ENCODE measurements at places on chromosomes 2 and 18.

- H3K27me3 ChIP-seq = no peaks in the 10 kb centered on the region
- H3K27ac ChIP-seq = no peak overlapping the region
- no peaks in the 10 kb centered on the region for H3K4me1 ChIP-seq
- no peak overlapping the region for H3K4me3 ChIP-seq
- peak; percentile 46 for DNase-seq
Observed at GRCh38 chr18:36284671-36285295, 12.7 kb upstream of the FHOD3 start.

DNA sequence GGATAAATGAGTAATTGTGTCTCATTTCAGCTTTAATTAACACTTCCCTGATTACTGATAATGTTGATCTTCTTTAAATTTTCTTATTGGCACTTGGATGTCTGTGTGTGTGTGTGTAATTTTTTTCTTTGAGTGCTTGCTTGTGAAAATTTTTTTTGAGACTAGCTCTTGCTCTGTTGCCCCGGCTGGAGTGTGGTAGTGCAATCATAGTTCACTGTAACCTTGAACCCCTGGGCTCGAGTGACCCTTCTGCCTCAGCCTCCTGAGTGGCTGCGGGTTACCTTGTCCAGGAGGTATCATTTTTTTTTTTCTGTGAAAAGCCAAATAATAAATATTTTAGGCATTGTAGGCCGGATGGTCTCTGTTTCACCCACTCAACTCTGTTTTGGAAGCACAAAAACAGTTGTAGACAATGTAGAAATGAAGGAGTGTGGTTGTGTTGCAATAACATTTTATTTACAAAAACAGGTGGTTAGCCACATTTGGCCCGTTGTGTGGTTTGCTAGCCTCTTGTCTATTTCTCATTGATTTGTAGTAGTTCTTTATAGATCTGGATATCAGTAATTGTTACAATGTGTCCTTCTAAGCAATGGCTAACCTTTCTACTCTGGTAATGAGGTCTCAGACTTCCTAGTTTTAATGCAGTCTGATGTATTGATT is 7.9 kb downstream of the IL1RL2 start:
- no peak overlapping the region for H3K27ac ChIP-seq
- H3K36me3 ChIP-seq = no peaks in the 10 kb centered on the region
- H3K27me3 ChIP-seq = no peaks in the 10 kb centered on the region
- DNase-seq = no peak
- H3K4me1 ChIP-seq = no peaks in the 10 kb centered on the region

DNA sequence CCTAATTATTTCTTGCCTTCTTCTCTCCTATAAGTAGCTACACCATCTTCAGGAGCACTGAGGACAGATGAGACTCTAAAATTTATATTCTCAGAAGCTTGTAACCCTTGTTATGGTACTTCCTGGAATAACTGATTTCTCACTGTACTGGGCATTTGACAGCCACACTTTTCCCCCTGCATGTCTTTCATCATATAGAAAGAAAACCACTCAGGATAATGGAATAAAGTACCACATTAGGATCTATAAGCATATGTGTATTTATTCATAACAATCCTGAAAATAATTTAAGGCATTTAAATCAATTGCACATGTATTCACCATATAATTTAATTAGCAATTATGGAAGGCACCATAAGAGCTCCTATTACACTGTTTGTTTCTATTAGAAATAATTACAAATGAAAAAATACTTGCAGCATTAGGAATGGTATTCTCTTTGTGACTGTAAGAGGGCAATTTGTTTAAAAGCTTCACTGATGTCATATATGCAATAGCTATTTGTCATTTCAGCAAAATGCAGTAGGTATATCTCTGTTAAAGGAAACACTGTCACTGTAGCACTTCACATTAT is 216.9 kb upstream of the FSHR start:
- H3K27me3 ChIP-seq = no peaks in the 10 kb centered on the region
- no peak overlapping the region for H3K27ac ChIP-seq
- no peak for DNase-seq
- no peak overlapping the region for H3K4me3 ChIP-seq

DNA sequence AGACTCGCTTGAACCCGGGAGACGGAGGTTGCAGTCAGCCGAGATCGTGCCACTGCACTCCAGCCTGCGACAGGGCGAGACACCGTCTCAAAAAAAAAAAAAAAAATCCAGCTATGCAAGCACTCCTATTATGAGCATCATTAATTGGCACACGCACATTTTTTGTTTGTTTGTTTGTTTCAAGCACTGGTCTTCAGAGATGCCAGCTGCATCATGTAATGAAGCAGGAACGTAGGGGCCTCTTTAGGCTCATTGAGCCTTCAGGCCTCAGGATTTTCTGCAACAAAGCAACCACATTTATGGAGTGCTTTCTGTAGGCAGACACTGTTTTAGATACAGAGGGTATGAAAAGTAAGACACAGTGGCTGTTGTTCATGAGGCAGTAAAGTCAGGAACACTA is 585.8 kb downstream of the CNTNAP5 start:
- no peak overlapping the region for H3K4me3 ChIP-seq
- no peak overlapping the region for H3K27ac ChIP-seq
- DNase-seq = no peak
- peaks cover 5% of the 10 kb centered on the region for H3K4me1 ChIP-seq

DNA sequence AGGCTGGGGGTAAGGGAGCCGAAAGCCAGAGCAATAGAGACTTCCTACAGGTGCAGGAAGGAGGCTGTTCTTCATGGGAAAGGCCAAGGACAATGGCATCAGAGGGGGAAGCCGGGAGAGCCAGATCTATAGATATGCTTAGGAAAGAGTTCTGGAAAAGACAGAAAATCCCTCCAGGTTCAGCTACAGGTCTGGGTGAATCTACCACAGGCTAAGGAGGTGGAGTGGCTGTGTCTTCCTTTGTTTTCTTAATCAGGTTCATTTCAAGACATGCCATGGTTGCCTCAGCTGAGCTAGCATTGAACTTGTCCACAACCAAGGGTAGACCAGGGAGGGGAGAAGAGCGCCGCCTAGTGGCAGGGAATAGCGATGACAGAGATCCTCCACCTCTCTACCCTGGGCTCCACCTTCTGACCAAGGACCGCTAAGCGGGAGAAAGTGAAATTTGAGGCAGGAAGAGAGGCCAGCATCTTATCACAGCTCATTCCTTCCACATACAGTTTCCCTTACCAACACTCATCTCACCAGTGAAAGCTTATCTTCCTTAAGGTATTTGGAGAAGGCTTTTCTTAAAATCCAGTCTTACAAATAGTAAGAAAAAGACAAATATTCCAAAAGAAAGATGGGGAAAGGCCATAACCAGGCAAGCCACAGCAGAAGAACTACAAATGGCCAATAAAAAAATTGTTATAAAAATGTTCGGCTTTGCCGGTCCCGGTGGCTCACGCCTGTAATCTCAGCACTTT is 74.2 kb downstream of the VIT start:
- H3K27me3 ChIP-seq = no peaks in the 10 kb centered on the region
- no peaks in the 10 kb centered on the region for H3K36me3 ChIP-seq
- no peak overlapping the region for H3K4me3 ChIP-seq
- no peak overlapping the region for H3K27ac ChIP-seq

- DNase-seq = peak; percentile 80
- H3K4me1 ChIP-seq = peaks cover 18% of the 10 kb centered on the region
- H3K36me3 ChIP-seq = peaks cover 26% of the 10 kb centered on the region
- peak overlapping the region; percentile 96 for H3K4me3 ChIP-seq
Observed at GRCh38 chr2:207766697-207767460, 2.8 kb downstream of the FZD5 start.

- peaks cover 24% of the 10 kb centered on the region for H3K36me3 ChIP-seq
- no peaks in the 10 kb centered on the region for H3K4me1 ChIP-seq
- H3K27me3 ChIP-seq = no peaks in the 10 kb centered on the region
- no peak overlapping the region for H3K27ac ChIP-seq
- no peak overlapping the region for H3K4me3 ChIP-seq
- DNase-seq = peak; percentile 79
Observed at GRCh38 chr2:240595381-240596079, 9.0 kb downstream of the CAPN10 start.

DNA sequence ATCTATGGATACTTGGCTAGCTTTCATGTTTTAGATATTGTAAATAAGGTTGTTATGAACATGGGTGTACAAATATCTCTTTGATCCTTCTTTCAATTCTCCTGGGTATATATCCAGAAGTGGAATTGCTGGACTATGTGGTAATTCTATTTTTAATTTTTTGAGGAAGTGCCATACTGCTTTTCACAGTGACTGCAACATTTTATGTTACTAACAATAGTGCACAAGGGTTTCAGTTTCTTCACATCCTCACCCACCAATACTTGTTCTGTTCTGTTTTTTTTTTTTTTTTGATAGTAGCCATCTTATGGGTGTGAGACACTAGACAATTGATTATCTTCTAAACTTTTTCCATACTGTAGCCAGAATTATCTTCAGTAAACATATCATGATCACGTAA is 17.3 kb upstream of the NEUROD1 start:
- no peaks in the 10 kb centered on the region for H3K27me3 ChIP-seq
- H3K4me3 ChIP-seq = no peak overlapping the region
- no peak overlapping the region for H3K27ac ChIP-seq
- no peaks in the 10 kb centered on the region for H3K4me1 ChIP-seq
- DNase-seq = no peak
- peaks cover 4% of the 10 kb centered on the region for H3K36me3 ChIP-seq

DNA sequence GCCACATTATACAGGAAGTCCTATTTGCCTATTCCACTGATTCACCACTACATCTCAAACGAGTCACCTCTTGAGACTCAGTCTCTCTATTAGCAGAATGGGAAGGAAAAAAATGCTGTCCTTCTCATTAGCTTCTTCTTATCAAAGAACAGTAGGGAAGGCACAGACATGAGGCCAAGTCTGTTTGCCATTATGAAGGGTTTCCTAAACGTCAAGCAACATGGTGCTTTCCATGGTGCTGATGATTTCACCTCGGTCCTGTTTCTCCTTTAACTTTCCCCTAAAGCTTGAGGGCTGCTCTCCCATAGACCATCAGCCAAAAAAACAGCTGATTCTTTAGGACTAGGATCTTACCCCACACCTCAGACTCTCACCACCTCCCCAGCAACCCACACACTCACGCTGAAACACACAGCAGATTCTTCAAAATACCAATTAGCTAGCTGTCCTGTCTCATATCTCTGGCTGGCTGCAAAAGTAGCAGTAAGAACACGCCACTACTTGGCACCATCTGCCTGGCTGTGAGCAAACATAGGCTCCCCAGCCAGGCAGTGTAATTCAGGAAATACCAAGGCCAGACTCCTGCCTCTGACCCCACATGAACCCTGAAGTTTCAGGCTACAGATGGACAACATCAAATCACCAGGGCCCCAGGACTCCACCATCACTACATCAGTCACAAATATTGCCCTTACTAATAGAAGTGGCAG is 30.5 kb downstream of the GALNT14 start:
- no peaks in the 10 kb centered on the region for H3K27me3 ChIP-seq
- no peak overlapping the region for H3K4me3 ChIP-seq
- no peaks in the 10 kb centered on the region for H3K36me3 ChIP-seq
- DNase-seq = no peak

DNA sequence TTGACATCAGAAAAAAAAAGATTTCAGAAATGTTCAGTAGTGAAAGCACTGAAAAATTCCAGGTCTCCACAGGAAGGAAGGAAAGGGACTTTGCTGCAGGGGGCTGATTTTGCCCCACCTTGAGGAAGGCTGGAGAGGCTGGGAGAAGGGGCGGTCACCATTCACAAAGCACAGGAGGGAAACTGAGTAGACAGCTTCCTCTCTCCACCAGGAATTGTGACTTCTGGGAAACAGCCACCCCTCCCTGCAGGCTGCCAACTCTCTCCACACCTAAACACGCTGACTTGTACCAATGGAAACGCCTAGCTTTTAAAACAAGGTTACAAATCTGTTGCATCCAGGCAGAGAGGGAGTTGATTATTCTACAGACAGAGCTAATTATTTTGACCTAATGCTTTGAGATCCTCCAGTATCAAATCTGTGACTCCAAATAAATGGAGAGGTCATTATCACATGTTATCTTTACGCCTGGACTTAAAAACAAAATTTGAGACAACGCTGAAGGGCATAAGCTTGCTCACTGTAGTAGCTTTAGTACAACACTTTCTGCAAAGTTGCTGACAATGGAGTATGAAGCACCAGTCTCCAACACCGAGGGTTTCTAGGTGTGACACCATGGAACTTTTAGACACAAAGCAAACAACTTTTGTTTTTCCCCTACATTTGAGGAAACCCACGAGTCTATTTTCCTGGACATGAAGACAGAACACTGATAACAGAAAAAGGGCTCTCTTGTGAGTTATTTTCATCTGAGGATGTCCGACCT is 42.7 kb downstream of the EPHA4 start:
- H3K4me3 ChIP-seq = no peak overlapping the region
- H3K27ac ChIP-seq = no peak overlapping the region
- peaks cover 5% of the 10 kb centered on the region for H3K4me1 ChIP-seq
- peaks cover 4% of the 10 kb centered on the region for H3K36me3 ChIP-seq
- no peak for DNase-seq

DNA sequence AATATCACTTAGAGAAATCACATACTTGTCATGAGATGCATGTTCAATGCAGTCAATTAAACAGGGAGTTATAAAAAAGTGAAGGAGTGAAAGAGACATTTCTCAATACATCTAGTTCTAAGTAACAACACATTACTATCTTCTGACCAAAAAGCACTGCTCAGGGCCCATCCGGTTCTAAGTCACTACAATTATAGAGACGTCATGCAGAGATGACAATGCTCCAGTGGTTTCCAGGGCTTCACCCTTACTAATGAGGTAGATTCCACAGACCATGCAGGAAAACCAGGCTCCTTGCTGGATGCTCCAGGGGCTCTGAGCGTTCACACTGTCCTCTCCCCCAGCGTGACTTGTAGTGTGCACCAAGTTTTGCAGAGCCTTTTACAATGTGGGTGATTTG is 88.0 kb downstream of the FTCDNL1 start:
- no peaks in the 10 kb centered on the region for H3K36me3 ChIP-seq
- H3K27ac ChIP-seq = no peak overlapping the region
- no peak overlapping the region for H3K4me3 ChIP-seq
- DNase-seq = no peak
- no peaks in the 10 kb centered on the region for H3K4me1 ChIP-seq

- no peak overlapping the region for H3K27ac ChIP-seq
- H3K36me3 ChIP-seq = peaks cover 39% of the 10 kb centered on the region
- no peak overlapping the region for H3K4me3 ChIP-seq
- H3K4me1 ChIP-seq = no peaks in the 10 kb centered on the region
- no peaks in the 10 kb centered on the region for H3K27me3 ChIP-seq
Observed at GRCh38 chr2:237637429-237638135, 10.2 kb downstream of the LRRFIP1 start.

GRCh38 chr2:3645745-3646389 is 12.1 kb upstream of the ALLC start:
- H3K4me3 ChIP-seq = no peak overlapping the region
- no peaks in the 10 kb centered on the region for H3K36me3 ChIP-seq
- no peaks in the 10 kb centered on the region for H3K27me3 ChIP-seq
- H3K27ac ChIP-seq = no peak overlapping the region
- no peaks in the 10 kb centered on the region for H3K4me1 ChIP-seq
